ENCODE measurements at places on chromosomes 3 and 15.

- no peak for DNase-seq
Measured at GRCh38 chr3:78277801-78278200, 1237.9 kb downstream of the ROBO2 start.

DNA sequence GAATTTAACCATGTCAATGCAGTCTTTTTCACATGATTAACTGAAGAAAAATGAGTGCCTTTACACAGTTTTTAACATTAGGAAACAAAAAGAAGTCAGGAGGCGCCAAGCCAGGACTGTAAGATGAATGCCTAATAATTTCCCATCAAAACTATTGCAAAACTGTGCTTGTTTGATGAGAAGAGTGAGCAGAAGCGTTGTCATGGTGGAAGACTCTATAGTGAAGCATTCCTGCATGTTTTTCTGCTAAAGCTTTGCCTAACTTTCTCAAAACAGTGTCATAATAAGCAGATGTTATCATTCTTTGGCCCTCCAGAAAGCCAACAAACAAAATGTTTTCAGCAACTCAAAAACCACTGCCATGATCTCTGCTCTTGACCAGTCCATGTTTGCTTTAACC lies 156.8 kb upstream of the CDIN1 start:
- DNase-seq = no peak

DNA sequence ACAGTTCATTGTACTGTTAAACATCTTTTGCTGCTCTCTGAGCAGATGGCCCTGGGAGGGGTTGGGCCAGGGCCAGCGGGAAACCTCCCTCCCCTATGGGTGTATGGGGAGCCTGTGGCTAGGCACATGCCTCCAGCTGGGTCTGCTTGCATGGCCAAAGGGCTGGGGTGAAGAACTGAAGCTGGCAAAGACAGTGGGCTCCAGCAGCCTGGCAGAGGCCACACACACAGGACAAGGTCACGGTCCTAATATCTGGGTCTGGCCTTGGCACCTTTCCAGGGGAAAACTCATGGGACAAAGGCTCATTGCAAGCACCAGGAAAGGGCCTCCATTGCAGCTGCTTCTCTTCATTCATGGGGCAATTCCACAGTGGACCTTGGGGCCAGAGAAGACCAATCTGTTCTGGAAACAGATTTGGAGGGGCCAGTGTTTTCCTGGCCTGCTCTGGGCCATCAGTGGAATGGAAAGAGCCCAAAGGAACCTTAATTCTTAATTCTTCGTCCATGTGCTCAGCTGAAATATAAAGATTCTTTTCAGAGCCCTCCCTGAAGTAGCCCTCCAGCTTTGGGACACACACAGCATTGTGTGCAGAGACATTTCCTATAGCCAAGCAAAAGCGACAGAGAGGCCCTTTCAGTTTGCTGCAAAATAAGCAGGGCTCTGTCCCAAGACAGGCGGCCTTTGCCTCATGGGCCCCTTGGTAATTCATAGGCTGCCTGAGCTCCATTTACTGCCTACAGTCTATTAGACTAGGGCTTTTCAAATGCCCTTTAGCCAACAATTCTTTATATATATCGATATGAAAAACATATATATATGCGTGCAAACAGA lies 11.3 kb upstream of the LIMD1 start:
- DNase-seq = peak; percentile 30

- no peak for DNase-seq
Measured at GRCh38 chr3:139032326-139033002, 11.7 kb upstream of the PRR23B start.

GRCh38 chr3:186046838-186047237 lies 62.1 kb downstream of the ETV5 start:
- no peak for DNase-seq

- DNase-seq = no peak
Measured at GRCh38 chr3:38067508-38068233, 28.7 kb downstream of the DLEC1 start.

DNA sequence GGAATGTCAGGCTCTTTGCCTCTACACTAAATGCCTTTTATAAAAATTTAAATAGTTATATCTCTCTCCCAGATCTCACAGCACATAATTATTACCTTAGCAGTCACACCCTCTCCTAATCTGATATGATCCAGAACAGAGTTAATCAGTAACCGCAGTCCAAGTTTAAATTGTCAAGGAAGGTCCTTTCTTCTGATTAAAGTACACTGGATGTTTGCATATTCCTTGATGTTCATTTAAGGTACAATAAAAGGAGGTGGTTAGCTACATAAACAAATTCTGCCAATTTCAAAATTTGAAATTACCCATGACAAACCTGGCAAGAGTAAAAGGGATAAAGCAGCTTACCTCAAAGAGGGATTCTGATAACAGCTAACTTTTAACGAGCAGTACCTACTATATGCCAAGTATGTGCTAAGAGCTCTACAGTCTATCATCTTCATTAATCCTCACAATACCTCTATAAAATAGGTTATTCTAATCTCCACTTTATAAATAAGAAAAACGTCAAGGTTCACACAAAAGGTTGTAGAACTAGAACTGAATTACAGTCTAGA lies 4.3 kb downstream of the GOLIM4 start:
- no peak for DNase-seq
